ENCODE measurements at places on chromosomes 11 and 22.

GRCh38 chr22:36086170-36086490 lies 57.5 kb upstream of the RBFOX2 start:
- no peak for DNase-seq

DNA sequence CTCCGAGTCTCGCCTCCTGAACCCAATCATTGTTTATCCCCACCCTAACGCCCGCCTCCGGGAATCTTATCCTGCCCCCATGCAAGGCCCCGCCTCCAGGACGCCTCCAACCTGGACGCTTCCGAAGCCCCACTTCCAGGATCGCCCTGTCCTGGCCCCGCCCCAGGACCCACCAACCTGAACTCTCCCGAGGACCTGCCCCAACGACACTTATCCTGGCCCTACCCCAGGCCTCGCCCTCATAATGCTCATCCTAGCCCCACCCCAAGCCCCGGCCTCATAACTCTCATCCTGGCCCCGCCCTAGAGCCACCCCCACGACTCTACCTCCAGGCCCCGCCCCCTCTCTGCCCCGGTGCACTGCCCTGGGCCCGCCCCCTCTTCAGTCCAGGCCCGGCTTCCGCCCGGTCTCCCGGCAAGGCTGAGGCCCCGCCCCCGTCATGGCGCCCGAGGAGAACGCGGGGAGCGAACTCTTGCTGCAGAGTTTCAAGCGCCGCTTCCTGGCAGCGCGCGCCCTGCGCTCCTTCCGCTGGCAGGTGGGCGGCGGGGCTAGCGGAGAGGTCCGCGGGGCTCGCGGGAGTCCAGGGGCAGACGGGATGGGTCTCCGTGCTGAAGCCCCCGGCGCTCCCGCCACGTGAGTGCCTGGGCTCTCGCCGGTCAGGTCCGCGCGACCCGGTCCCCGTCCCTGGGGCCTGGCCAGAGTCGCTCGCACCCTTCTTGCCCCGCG lies 45.7 kb upstream of the DEFB108B start:
- DNase-seq: peak; percentile 87

DNA sequence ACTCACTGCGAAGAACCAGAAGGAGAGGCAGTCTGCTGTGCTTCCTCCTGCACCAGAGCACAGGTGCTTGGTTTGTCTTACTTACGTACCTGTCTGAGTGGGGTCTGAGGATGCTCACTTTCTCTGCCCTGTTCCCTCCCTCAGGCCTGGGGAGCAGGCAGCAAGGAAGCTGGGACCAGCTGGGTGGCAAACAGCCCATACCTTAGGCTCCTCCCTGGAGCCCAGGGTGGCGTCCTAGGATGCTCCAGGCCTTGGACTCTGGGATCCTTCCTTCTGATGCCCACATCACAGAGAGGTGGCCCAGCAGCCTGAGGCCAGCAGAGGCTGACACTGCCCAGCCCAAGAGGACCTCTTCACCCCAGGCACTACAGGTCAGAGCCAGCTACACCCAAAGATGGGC lies 593.2 kb downstream of the BRD1 start:
- DNase-seq: no peak

GRCh38 chr22:48980918-48981317 lies 846.8 kb downstream of the BRD1 start:
- DNase-seq: no peak

GRCh38 chr22:27724709-27725108 lies 76.8 kb downstream of the MN1 start:
- DNase-seq: no peak

GRCh38 chr11:90795746-90796145 lies 572.9 kb upstream of the CHORDC1 start:
- DNase-seq: no peak

DNA sequence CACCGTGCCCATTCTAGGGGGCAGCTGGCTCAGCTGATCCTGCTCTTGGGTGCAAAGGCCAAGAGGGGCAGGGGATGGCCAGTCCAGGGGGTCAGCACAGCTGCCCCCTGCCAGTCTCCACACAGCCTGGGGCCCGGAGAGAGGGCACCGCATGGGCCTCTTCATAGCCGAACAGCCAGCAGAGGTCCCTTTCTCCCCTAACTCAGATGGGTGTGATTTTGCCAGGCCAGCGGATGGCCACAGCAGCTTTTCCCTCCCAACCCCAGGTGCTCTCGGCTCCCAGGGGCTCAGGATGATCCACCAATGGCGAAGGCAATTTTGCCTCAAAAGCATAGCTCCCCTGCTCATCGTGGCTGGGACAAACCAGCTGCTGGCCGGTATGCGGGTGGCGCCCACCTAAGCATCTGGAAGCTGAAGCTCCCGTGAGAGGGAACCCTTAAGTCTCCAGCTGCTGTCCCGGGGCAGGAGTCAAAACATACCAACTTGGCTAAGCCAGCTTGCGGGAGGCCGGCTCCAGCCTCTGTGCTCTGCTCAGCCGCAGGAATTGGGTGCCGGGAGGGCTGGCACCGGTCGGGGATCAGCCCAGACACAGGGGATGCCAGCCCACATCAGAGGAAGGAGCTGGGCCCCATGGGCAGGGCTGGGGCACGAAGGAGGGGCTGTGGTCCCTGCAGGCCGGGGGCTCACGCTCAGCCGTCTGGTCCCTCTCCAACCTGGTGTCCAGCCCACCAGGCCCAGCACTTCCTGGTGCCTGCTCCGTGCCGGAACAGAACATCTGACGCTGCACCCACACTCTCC lies 30.5 kb upstream of the GNB1L start:
- no peak for DNase-seq

GRCh38 chr11:96193745-96194443 lies 149.1 kb downstream of the MAML2 start:
- no peak for DNase-seq

- DNase-seq: no peak
Measured at GRCh38 chr11:112412383-112412782, 151.7 kb upstream of the PLET1 start.

DNA sequence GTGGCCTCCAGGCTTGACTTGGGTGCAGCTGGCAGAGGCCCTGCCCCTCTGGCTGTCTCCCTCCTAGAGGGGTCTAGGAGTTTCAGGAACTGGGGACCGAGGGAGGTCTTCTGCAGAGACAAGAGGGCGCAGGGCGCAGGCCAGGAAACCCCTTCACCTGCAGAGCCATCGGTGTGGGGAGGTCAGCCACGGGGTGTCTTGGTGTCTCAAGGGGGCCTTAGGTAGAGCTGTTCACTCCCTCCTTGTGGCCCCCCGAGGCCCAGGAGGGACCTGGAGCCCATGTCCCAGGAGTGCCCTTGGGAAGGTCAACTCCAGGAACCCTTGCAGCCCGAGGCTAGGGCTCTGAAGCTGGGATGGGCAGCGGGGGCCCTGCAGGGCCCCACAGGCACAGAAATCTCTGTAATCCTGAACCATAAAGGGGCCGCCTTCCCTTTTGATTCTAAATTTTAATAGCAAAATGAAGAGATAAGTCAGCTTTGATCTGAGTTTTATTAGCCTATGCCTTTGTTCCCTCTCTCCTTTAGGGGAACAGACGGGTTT lies 31.4 kb upstream of the TH start:
- no peak for DNase-seq

DNA sequence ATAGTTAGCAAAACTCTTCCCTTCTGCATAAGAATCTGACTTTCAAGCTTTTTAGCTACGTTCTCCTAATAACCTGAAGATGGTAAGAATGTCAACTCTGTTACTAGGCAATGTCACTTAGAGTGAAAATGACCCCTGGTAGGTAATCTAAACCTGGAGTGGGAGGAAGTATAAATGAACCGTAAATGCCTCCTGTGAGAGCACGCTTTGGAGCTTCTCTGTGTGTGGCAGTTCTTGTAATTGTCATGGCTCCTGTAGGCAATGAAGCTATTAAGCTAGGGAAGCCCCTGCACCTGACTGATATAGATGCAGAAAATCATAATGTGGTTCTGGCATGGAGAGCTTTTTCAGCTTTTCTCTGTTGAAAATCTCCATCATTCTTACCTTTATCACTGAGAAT lies 29.4 kb downstream of the CALCA start:
- no peak for DNase-seq

- DNase-seq: no peak
Measured at GRCh38 chr11:13052130-13052571, 43.0 kb downstream of the RASSF10 start.

- no peak for DNase-seq
Measured at GRCh38 chr11:101292661-101293240, 163.1 kb upstream of the PGR start.

DNA sequence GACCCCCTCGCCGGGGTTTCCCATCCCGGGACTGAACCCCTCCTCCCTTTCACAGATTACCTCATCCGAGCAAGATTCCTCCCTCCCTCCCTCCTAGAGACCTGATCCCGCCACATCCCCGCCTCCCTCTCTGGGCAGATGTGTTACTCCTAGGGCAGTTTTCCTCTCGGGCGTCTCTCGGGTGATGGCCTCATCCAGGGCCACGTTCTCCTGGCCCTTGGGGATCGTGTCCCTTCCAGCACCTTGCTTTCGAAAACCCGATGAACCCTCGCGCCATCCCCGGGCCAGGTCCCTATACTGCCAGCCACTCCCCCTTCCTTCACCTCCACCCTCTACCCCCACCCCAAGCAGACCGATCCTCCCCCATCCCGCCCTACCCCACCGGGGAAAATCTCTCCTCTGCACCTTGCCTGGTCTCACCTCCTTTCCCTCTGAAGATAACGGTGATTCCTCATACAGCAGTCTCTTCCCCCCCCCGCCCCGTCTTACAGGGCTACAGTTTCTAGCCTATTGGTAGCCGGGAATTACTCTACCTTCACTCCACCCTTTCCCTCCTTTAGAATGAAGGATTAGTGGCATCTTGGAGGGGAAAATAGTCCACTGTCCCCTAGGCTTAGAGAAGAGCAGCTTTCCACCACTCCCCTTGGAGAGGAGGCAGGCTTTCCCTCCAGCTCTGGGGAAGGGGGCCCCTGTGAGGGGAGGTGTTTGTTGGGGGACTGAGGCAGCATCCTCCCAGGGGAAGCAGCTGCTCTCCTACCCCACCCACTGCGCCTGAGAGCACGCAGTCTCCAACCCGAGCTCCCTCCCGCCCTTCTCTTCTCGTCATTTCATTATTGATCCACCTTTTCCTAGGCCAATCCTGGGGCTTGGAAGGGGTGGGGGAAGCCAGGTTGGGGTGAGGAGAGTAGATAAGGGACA lies 1.2 kb downstream of the KMT2A start:
- peak; percentile 61 for DNase-seq

DNA sequence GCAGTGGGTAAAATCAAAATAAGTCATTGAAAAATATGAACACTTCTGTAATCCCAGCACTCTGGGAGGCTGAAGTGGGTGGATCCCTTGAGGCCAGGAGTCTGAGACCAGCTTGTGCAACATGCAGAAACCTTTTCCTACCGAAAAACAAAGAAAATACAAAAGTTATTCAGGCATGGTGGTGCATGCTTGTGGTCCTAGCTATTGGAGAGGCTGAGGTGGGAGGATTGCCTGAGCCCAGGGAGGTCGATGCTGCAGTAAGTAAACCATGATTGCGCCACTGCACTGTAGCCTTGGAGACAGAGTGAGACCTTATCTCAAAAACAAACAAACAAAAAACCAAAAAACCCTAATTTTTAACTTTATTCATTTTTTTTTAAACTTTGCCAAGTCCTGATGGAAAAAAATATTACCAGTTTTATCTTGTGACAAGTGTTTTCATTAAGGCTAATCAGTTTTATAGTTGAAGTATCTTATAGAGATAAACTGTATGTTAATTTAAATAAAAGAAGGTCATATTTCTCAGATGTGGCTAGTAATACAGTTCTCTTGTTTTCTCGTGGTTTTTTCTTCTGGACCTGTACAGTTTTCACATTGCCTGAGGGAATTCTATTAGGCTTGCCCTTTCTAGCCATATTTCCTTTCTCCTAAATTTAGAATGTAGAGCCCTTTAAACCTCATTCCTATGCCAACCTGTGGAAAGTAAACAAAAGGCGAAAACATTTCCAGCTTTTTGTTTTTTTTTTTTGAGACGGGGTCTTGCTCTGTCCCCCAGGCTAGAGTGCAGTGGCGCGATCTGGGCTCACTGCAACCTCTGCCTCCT lies 9.4 kb downstream of the HIPK3 start:
- no peak for DNase-seq

GRCh38 chr11:24636291-24636629 lies 139.4 kb downstream of the LUZP2 start:
- DNase-seq: no peak

- no peak for DNase-seq
Measured at GRCh38 chr11:119029069-119029339, 1.7 kb downstream of the SLC37A4 start.

DNA sequence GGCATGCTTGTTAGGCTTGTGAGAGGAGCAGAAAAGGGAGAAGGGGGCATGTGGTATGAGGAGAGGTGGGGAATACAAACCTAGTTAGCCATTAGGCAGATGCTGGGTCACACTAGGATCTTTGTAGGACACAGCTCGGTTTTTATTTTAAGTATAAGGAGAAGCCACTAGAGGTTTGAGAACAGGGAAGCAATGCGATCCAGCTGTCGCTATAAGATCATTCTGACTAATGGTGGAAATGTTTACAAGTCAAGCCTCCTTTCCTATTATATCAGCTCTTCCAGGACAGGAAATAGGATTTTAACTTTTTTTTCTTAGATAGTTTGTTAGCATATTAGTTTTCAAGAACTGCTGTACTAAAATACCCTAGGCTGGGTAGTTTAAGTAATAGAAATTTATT lies 609.9 kb downstream of the INSC start:
- DNase-seq: no peak

DNA sequence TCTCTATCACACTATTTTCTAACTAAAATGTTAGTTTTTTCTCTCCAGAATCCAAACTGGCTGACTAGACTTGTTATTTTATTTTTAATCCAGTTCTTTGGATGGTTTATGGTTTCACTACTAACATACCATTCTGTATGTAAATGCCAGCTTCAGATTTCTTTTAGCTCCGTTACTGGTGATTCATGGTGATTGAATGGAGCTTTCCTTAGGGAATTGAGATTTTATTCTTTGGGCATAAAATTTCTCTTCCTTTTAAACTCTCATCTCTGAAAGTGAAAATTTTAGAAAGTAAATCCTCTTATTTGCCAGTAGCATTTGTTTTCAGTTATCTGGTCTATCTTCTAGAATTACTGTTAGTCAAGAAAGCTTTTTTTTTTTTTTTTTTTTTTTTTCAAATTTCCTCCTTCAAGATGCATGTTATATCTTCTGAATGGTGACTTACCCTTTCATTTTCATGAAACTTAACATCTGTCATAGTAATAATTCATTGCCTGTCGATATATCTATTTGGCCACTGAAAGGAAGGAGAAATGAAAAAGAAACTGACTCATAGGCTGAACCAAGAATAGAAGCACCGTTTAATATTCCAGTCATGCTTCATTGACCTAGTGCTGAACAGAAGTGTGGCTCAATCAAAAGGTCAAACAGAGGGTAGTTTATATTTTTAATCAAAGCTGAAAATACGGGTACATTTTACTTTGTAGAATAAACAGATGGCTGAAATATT lies 6.4 kb downstream of the ENDOD1 start:
- no peak for DNase-seq

GRCh38 chr11:47592970-47593369 lies 1.2 kb downstream of the C1QTNF4 start:
- DNase-seq: no peak

DNA sequence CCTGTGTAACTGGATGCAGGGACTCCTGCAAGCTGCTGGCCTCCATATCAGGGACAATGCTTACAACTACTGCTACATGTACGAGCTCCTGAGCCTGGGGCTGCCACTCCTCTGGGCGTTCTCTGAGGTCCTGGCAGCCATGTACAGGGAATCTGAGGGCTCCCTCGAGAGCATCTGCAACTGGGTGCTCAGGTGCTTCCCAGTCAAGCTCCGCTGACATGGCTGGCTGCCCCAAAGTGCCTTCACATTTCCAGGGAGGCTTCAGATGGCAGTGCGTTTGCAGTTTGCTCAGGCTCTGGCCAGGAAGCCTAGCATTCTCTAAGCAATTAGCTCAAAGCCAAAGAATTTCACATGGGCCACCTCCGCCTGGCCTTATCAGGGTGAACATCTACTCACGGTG lies 117.4 kb upstream of the PARVA start:
- DNase-seq: no peak

GRCh38 chr11:9753021-9753420 lies 89.1 kb downstream of the SWAP70 start:
- no peak for DNase-seq

All from stimulated activated CD8-positive, alpha-beta memory T cell treated with anti-CD3 and anti-CD28 coated beads, Interleukin-4, amount 100 ng/mL, for 48 hours (primary cell).